ENCODE measurements at places on chromosomes 3 and 15.

DNA sequence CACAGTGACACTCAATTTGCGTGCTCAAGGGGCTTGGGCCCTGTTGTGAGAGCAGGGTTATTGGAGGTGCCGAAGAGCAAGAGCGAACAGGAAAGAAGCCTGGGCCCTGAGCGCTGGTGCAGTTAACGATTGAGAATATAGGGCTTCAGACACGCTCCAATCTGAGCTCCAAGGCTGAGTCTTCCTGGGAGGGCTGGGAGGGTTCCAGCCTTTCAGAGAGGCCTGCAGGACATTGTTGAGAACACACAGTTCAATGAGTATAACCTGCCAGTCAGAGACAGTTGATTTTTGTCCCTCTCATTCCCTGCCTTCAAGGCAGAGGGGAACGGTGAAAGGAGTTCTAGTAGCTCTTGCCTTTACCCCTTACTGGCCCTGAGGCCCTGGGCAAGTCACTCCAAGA, 47.3 kb downstream of the GLDN start:
- no peak for DNase-seq

GRCh38 chr3:173823911-173824460, 426.4 kb downstream of the NLGN1 start:
- DNase-seq: no peak

DNA sequence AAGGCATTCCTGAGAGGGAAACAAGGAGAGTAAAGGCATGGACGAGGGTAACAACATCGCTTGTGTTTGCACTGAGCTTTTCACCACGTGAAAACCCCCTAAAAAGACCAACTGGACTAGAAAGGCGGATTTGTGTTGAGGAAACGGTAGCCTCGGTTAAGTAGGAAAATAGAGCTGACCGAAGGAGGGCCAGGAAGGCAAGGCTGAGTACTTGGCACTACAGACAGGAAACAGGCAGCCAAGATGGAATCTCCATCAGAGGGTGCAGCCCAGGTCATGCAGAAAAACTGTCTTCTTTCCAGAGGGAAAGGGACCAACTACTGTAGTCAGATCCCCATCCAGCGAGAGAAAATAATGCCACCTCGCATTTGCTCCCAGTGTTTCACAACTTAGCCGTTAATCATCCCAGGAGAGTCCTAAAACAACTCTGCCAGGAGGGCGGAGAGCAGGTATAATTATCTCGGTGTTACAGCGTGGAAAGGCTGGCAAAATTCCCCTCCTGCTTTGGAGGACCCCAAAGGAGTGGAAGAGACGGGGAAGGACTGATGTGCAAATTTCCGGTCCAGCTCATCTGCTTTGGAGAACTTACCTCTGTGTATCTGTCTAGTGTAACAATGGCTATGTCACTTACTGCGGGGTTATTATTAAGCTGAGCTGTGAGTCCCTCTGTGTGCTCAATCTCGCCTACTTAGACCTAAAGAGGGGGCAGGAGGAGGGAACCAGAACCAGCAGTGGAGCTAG, 77.2 kb downstream of the MYO1E start:
- DNase-seq: no peak

- DNase-seq: no peak
Measured at GRCh38 chr15:29689287-29689986, 132.8 kb downstream of the TJP1 start.

DNA sequence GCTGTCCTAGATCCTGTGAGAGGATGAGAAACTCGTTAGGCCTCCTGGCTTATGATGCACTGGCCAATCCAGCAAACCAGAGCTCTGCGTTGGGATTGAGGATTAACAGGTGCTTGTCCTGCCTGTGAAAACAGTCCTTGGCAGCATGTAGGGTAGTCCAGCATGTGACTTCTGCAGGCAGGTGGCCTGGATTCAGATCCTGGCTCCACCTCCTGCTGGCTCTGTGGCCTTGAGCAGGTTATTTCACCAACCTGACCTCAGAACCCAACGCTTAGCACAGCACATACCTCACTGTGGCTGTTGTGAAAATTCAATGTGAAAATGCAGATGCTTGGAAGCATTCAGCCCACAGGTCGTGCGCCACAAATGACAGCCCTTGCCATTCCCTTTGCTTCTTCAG, 33.6 kb downstream of the PLA2G4D start:
- DNase-seq: no peak

GRCh38 chr15:38667890-38668850, 103.6 kb upstream of the RASGRP1 start:
- no peak for DNase-seq

DNA sequence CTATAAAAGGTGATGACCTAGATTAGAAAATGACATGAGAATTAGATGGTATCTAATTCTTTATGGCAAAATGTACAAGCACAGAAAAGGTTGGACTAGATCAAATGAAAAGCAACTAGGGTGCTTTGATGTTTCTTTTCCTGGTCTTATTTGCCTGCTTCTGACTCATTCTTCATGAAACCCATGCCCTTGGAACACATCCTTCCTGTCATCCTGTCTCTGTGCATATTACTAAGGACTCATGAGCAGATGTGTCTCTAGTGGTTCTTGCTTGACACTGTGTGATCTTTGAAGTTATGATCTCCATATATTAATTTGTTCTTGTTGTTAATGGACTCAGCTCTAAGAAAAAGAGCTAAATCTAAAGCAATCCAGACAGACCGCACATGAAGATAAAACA, 314.0 kb downstream of the ERC2 start:
- DNase-seq: no peak

GRCh38 chr15:76512971-76513370, 176.4 kb downstream of the ISL2 start:
- no peak for DNase-seq

GRCh38 chr3:147371140-147371539, 35.2 kb downstream of the ZIC4 start:
- DNase-seq: no peak

DNA sequence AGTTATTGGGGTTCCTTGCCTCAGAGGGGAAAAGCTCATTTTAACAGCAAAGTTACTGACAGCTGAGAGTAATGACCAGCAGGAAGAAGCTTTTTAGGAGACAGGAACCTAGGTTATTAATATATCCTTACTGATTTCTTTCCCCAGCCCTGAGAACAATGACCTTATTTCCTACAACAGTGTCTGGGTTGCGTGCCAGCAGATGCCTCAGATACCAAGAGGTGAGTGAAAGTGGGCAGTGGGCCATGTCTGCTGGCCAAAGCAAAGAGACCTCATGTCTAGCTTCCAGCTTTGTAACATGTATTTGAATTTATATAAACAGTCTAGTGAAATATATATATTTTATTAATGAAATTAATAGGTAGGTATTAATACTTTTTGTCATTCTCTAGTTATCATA, 5.0 kb downstream of the CCNDBP1 start:
- no peak for DNase-seq

Data from stimulated activated naive CD4-positive, alpha-beta T cell treated with Interleukin-2 at 50 U/mL for 16 hours (primary cell).